ENCODE measurements at places on chromosomes 12 and 14.

DNA sequence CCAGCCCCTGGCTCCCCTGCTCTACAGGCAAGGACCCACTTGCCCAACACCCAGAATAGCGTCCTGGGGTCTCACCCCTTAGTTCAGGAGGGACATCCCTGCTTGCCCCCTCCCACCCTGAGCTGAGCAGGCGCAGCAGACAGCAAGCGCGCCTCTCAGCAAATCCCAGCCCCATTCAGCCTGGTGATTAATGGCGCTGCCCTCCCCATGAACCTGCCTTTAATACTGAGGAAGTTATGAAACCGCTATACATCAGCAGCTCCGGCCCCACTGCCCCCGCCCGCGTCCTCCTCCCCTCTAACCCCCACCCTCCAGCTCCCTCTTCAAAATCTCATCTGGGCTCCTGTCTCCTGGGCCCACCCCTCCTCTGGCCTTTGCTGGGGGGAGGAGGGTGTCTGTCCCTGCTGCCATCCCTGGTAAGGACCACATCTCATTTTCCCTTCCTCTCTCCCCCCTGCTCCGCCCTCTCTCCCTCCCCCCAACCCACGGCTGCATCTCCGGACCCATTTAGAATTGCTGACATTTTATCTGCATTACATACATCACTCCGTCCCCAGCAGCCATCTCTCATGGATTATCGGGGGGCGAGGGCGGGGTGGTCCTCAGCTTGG lies 7.1 kb upstream of the SMUG1 start:
- peaks cover 59% of the 10 kb centered on the region for H3K27me3 ChIP-seq
- peak overlapping the region; percentile 55 for H3K27ac ChIP-seq
- peak; percentile 17 for ATAC-seq
- H3K4me1 ChIP-seq: peaks cover 42% of the 10 kb centered on the region
- H3K4me3 ChIP-seq: peak overlapping the region; percentile 25

DNA sequence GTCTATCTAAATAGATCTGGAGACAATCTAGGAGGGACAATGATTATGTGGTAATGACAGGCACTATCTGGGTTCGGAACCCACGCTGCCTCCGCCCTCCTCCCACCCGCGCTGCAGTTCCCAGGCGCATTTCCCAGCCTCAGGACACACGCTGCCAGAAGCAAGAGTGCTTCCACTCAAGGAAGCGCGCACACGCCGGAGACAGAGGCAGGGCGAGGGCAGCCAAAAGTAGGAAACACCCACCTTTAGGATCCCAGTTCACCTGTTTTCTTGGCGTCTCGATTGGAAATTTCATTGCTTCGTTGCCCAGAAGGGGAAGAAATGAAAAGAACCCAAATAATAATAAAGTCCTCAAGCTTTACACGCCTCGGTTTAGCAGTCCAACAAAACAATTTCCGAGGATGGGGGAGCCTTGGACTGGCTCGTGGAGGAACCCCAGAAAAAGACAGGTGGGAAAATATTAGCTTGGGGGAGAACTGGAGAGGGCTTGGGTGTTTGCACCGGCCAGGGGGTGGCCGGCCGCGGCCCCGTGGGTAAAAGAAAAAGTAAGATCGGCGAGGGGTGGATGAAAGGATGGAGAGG lies 474 bp downstream of the KCNK10 start:
- no peak overlapping the region for H3K4me3 ChIP-seq
- H3K36me3 ChIP-seq: no peaks in the 10 kb centered on the region

GRCh38 chr14:77375973-77376770 lies 722 bp downstream of the TMED8 start:
- H3K36me3 ChIP-seq: peaks cover 23% of the 10 kb centered on the region
- H3K4me1 ChIP-seq: peaks cover 41% of the 10 kb centered on the region
- no peaks in the 10 kb centered on the region for H3K27me3 ChIP-seq
- peak overlapping the region; percentile 93 for H3K4me3 ChIP-seq
- H3K27ac ChIP-seq: no peak overlapping the region

DNA sequence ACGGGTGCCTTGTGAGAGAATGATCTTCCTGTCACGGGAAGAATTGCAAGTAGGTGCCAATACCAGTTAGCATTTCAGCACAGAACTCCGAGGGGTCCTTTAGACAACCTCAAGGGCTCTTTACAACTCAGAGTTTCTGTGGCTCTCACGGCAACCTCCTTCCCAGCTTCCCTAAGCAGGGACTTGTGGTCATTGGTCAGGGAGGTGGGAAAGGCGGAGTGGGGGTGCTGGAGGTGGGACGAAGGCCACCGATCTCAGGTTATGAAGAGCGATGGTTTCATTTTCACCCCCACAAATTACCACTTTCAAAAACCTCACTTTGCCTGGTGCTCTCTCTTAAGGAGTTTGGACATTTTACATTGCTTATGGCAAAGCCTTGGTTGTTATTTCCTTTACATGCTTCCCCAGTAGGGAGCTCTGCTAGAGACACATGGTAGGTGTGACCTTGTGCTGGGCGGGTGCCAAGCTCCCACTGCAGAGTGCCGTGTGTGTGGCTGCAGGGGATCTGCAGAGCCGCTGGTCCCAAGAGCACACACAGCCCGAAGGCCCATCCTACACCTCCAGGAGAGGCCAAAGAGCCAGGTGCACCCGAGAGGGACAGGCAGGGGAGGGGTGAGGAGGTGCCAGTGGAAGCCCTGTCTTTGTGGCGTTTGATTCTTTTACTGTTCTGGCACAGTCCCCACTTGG lies 21.4 kb downstream of the BCL2L14 start:
- H3K27ac ChIP-seq: no peak overlapping the region
- no peak overlapping the region for H3K4me3 ChIP-seq
- H3K27me3 ChIP-seq: peaks cover 36% of the 10 kb centered on the region
- no peaks in the 10 kb centered on the region for H3K36me3 ChIP-seq
- ATAC-seq: no peak
- H3K4me1 ChIP-seq: no peaks in the 10 kb centered on the region

- H3K27ac ChIP-seq: no peak overlapping the region
- H3K4me3 ChIP-seq: no peak overlapping the region
- H3K4me1 ChIP-seq: peaks cover 38% of the 10 kb centered on the region
- ATAC-seq: no peak
- H3K36me3 ChIP-seq: peaks cover 36% of the 10 kb centered on the region
These were observed 250.4 kb downstream of the CHST11 start for GRCh38 chr12:104707194-104707593.

DNA sequence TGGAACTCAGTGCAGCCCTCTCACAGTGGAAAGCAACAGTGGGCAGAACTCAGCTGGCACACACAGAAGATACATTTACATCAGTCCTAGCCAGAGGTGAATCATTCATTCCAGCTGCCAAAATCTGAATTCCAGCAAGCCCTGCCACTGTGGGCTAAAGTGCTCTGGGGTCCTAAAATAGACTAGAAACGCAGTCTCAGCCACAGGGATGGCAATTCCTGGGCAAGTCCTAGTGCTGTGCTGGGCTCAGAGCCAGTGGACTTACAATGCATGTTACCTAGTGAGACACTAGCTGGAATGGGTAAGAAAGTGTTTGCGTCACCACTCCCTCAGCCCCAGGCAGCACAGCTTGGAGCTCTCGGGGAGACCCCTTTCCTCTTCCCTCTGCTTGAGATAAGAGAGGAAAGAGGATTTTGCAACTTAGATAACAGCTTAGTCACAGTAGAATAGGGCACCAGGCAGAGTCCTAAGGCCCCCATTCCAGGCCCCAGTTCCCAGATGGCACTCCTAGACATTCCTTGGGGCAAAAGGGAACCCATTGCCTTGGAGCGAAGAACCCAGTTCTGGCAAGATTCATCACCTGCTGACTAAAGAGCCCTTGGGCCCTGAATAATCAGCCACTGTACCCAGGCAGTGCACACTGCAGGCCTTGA lies 592.9 kb downstream of the FSCB start:
- H3K36me3 ChIP-seq: no peaks in the 10 kb centered on the region
- no peaks in the 10 kb centered on the region for H3K27me3 ChIP-seq
- no peaks in the 10 kb centered on the region for H3K4me1 ChIP-seq
- H3K27ac ChIP-seq: no peak overlapping the region
- ATAC-seq: no peak
- H3K4me3 ChIP-seq: no peak overlapping the region

GRCh38 chr14:71863049-71863448 lies 69.2 kb upstream of the RGS6 start:
- no peak overlapping the region for H3K27ac ChIP-seq
- ATAC-seq: no peak
- H3K4me1 ChIP-seq: no peaks in the 10 kb centered on the region
- H3K27me3 ChIP-seq: peaks cover 18% of the 10 kb centered on the region
- H3K36me3 ChIP-seq: no peaks in the 10 kb centered on the region

- no peak for ATAC-seq
- no peaks in the 10 kb centered on the region for H3K36me3 ChIP-seq
- H3K27ac ChIP-seq: no peak overlapping the region
- H3K27me3 ChIP-seq: no peaks in the 10 kb centered on the region
- H3K4me3 ChIP-seq: no peak overlapping the region
These were observed 40.8 kb downstream of the PAX9 start for GRCh38 chr14:36702474-36702873.

DNA sequence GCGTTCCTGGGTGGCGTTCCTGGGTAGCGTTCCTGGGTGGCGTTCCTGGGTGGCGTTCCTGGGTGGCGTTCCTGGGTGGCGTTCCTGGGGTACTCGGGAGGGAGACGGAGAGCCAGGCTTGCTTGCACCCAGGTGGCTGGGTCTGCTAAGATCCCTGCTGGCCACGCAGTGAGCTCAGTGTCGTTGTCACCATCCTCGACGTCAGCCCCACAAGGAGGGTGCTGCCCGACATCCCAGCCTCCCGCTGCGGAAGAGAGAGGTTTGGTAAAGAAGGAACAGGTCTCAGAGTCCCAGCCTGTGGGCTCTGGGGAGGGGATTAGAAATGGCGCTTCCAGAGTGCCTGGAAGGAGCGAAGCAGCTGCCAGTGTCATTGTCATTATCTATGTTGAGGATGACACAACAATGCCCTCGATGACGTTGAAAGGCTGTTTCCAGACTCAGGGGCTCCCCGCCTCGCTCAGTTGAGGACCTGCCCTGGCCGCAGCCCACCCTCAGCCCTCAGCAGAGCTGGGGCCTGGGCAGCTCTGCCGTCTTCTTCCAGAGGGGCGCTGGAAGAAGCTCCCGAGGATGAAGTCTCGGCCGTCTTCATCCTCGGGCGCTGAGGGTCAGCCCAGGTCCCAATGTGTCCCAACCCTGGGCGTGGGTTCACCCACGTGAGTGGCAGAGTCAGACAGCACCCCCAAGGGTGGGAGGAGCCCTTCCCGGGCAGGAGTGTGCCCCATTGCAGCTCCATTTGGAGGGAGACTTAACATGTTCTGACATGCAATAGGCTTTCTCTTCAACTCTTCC lies 328.8 kb downstream of the ADGRD1 start:
- H3K4me1 ChIP-seq: no peaks in the 10 kb centered on the region
- no peaks in the 10 kb centered on the region for H3K36me3 ChIP-seq
- no peak overlapping the region for H3K27ac ChIP-seq
- no peak for ATAC-seq
